ENCODE measurements at places on chromosomes 2 and 18.

- peak; percentile 62 for DNase-seq
These were observed 421 bp upstream of the NAB1 start for GRCh38 chr2:190648289-190649034.

DNA sequence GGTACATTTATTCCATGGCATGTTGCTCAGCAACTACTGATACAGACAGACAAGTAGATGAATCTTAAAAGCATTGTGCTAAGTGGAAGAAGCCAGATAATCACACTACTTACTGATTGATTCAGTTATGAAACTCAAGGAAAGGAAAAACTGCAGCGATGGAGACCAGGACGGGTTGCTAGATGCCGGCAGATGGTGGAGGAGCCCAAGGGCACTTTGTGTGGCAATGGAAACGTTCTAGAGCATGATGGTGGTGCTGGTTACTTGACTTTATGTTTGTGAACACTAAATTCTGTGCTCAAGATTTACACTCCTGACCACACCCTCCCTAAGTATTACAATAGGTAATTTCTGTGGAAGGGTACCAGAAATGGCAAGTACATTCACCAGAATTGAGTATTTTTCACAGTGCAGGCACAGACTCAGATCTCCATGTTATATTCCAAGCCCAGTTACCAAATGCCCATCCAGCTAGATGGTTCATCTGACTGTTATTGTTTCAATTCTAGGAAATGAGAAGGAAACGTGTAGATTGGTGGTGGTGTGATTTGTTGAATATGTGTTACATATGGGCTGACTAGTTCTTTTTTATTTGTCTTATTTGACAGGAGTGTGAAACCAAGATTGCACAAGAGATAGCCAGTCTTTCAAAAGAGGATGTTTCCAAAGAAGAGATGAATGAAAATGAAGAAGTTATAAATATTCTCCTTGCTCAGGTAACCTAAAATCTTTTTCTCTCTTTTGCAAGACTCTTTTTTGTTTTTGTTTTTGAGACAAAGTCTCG is 55.1 kb downstream of the RALBP1 start:
- no peak for DNase-seq

GRCh38 chr2:230908092-230908594 is 16.9 kb downstream of the GPR55 start:
- no peak for DNase-seq

DNA sequence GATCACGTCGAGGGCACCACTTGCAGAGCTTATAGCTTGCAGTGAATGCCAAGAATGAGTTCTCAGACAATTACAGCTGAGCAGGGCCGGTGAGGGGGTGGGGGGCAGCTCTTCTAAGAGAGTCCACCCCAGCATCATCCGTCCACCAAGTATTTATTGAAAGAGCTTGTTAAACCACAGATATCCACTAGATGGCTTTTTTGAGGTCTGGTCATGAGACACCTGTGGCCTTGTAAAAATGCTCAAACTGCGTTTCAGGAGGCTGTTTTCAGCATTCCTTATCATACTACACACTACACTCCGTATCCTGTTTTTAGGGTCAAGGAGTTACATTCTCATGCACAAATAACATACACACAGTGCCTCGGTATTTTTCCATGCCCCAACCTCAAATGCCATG is 51.5 kb downstream of the DNAJC10 start:
- DNase-seq: no peak

- no peak for DNase-seq
These were observed 91.6 kb upstream of the TTC39C start for GRCh38 chr18:23922939-23923338.

- no peak for DNase-seq
These were observed 127.5 kb upstream of the GAREM1 start for GRCh38 chr18:32598144-32598543.

- DNase-seq: no peak
These were observed 139.4 kb downstream of the MTCL1 start for GRCh38 chr18:8844721-8845148.

GRCh38 chr2:179440642-179441251 is 176.1 kb upstream of the SESTD1 start:
- DNase-seq: no peak

GRCh38 chr2:199760574-199760973 is 90.4 kb downstream of the FTCDNL1 start:
- no peak for DNase-seq

DNA sequence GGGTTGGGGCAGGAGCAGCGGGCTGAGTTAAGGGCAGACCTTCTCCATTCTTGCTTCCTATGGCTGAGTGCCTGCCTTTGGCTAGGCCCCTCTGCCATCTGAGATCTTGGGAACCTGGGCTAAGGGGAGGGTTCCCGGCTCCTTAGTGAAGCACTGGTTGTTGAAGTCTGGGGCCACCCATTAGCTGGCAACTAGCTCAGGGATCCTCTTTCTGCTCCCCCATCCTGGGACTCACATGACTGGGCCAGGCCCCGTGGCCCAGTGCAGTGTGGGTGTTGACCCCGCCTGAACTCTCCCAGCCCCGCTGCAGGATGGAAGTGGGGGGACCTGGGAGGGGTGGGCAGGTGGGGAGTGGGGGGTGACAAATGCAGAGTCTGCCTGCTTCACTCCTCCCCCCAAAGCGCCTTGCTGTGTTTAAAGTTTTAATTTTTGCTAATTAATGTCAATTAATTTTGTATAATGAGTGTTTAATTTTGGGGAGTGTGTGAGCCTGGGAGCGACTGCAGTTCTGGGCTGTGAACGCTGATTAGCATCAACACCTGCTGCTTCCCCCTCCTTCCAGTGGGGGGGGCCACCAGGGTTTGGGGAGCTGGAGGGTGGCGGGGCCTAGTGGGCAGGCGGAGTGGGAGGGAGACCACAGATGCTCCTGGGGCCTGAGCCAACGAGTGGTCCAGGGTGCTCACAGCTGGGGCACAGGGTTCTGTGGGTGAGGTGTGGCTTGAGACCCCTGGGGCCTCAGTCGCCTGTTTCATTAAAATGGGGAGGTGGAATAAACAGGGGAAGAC is 55.2 kb downstream of the EMX1 start:
- DNase-seq: no peak

DNA sequence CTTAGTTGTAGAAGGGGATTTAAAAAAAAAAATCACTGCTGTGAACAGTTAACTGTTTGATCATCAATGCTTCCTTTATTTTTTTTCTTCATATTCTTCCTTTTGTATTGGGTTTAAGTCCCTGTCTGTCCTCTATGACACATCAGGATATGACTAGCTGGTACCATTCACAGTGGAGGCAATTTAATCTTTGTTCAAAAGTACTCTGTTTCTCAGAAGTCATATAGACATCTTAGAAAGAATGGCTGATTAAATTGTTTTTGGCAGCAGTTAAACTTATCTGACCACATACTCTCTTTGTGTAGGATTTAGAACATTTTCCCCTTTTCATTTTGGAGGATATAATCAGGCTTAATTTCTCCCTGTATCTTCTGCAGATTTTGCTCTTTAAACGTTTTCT is 807.8 kb upstream of the CDH2 start:
- DNase-seq: no peak

DNA sequence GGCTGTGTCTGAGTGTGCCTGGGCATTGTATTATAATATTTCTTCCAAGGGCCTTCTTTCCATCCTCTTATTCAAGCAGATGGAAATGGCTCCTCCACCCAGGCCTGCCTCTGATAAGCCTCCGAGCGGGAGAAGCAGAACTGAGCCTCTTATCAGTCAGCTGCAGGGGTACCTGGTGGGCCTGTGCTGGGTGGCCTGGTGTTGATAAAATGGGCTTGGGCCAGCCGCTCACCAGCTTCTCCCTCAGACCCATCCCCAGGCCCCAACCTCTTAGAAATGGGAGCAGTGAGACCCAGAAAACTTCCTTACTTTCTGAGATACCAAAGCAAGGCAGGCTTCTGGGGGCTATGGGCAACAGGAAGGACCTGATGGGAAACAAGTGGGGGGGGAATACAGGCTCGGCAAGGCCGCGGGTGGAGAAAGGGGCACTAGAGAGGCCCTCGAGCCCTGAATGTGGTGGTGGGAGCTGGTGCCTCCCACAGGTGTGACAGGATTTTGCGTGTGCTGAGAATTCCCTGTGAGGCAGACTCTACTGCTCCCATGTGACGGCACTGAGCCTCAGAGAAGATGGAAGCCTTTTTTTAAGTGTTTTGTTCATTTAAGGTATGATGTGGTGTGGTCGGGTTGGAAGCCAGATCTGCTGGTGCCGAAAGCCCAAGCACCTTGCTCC is 18.3 kb downstream of the GYPC start:
- DNase-seq: no peak

DNA sequence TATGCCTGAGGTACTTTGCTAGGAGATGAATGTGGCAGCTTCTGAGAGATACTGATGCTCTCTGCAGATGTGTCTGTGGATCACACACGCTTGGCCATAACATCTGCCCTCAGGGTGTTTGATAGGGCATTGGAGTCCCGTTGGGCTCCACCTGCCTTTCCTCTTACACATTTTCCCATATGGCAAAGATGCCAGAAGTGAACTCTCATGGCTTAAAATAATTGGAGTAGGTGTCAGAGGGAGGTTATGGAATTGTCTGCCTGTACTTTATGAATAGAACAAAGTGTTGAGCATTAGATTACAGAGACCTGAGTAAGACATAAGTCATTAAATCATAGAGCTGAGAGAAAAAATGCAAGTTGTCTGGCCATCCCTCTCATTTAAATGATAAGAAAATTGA is 75.3 kb upstream of the PNPT1 start:
- no peak for DNase-seq

- DNase-seq: peak; percentile 55
These were observed 455.9 kb upstream of the UBE2E3 start for GRCh38 chr2:180524499-180524898.

DNA sequence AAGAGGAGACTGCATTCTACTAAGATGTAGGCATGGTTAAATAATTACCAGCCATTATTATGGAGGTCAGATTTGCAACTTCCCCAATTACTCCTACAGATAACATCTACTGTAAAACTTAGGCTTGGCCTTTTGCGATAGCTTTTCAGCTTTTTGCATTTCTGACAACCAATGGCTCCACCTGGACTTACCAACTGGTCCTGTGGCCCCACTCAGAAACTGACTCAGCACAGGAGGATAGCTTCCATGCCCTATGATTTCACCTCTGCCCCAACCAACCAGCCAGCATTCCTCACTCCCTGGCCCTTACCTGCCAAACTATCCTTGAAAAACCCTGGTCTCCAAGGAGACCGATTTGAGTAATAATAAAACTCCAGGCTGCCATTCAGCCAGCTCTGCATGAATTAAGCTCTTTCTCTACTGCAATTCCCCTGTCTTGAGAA is 28.2 kb downstream of the TUBB6 start:
- no peak for DNase-seq

- DNase-seq: no peak
These were observed 76.8 kb downstream of the ZFP36L2 start for GRCh38 chr2:43149482-43150107.

DNA sequence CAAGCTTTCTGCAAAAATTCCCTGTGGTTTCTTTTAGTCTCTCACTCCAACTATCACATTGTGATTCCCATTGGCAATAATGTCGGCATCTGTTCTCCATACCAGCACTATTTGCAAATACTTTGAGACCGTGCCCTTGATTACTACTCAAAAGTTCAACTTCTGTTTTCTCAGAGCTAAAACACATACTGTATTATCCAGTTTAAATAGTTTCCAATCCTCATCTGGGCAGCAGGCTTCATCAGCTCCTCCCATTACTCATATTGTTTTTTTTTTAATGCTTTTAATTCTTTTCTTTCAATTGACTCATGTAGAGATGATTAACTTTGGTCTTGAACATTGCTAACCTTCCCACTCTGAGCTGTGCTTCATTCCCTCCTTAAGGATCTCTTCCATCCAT is 135.8 kb downstream of the METTL8 start:
- no peak for DNase-seq

- no peak for DNase-seq
These were observed 62.8 kb downstream of the TCF7L1 start for GRCh38 chr2:85195956-85196355.

DNA sequence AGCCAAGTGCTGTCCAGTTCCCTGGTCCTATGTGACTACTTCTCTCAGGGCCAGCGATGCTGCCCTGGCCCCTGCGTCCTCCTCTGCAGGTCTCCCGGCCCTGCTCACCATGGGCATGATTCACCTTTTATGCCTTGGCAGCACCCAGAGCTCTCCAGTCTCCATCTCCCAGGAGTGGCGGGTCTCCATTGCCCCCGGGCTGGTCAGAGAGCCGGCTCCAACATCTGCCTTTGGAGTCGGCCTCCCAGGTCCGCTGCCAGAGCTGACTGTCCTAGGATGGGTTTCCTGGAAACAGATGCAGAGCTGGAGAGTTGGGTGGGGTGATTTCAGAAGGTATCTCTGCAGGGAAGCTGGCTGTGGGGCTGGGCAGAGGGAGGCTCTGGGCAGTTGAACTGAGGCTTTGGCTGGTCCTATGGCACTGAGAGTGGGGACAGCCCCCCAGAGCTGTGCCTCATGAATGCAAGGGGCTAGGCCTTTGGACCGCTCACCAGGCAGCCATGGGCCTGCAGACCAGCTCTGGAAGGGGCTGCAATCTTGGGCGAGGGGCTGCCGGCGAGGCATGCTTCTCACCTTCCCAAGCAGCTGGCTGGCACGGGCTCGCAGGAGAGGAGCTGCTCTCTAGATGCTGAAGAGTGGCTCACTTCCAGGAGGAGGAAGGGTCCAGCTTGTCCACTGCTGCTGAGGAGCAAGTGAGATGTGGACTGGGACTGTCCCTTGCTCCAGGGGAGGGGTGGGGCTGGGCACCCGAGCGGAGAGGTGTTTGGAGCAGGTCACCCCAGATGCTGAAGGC is 59.8 kb upstream of the HS6ST1 start:
- no peak for DNase-seq

DNA sequence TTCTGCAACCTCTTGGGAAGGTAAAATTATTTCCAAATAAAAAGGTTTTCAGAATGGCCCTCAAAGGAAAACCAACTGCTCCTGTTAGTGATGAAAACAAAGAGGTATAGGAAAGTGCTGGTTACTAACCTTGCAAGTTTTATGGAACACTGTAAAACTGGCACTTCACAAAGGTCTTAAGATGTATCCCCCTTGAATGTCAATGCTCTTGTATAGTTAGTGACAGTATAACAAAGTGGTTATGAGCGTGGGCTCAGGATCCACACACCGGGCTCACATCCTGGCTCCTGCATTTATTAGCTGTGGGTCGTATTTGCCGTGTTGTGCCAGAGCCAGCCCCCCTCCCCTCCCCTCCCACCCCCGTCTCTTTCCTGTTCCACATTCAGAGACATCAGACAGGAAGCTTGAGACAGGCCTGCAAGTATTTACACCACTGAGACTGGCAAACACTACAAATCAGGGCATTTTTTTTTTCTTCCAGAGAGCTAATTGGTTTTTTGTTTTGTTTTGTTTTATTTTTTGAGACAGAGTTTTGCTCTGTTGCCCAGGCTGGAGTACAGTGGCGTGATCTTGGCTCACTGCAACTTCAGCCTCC is 9.2 kb upstream of the DNPEP start:
- no peak for DNase-seq

Data from DMS 273 treated with DMSO at 0.1 percent for 48 hours (cell line).